Daoy (cell line): ENCODE measurements at places on chromosomes 6 and 20. TPM values are rescaled to one million over a fixed set of nuclear protein-coding genes. Genes with fewer than 3 reads are reported as not detected.

GRCh38 chr20:59813948-59814839 is 119.2 kb downstream of the SYCP2 start:
- DNase-seq: no peak

- DNase-seq: peak; percentile 79
These were observed 9.3 kb upstream of the TXNDC5 start for GRCh38 chr6:7919871-7920270.

DNA sequence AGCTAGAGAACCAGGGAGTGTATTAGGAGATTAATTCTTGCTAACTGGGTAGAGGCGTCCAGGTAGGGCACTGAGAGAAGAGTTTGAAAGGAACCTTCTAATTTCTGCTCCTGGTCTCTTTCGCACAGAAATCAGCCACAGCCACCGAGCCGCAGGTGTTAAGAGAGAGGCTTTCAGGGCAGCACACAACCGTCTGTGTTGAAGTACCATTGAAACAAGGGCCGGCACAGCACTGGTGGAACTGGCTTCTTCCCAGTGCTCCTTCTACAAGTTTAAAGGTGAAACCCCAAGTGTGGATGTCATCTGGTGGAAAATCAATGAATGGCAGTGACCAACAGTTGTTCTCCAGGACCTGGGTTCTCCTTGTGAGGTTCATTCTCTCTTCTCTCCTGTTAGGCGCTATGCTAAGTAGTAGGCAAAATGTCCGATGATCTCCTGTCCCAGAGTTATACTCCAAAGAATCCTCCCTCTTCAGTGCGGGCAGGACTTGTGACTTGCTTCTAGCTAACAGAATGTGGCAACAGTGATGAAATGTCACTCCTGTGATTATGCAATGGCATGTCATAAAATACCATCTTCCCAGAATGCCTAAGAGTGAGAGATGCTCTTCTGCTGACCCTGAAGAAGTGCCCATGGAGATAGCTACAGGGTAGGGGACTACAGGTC is 15.0 kb upstream of the RIN2 start:
- no peak for DNase-seq

- no peak for DNase-seq
These were observed 1.6 kb upstream of the KCNK15 start for GRCh38 chr20:44743916-44744655.

- DNase-seq: peak; percentile 78
These were observed 35.2 kb downstream of the PPP1R14C start for GRCh38 chr6:150177952-150178520.

DNA sequence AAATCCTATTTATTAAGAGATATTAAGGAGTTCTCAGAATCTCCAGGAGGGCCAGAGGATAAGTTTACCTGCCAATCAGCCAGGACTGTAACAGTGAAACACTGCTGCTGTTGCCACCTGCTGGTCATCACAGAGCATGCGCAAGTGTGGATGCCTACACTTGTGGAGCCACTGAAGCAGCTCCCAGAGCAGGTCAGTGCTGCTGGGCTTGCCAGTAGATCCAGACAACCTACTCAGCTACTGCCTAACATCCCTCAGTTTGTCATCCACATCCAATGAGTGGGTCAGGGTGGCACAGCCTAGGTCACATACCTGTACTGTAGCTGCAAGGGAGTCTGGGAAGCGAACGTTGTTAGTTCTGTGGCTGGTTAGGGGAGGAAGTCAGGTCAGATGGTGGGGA is 18.3 kb upstream of the NHSL1 start:
- peak; percentile 34 for DNase-seq

DNA sequence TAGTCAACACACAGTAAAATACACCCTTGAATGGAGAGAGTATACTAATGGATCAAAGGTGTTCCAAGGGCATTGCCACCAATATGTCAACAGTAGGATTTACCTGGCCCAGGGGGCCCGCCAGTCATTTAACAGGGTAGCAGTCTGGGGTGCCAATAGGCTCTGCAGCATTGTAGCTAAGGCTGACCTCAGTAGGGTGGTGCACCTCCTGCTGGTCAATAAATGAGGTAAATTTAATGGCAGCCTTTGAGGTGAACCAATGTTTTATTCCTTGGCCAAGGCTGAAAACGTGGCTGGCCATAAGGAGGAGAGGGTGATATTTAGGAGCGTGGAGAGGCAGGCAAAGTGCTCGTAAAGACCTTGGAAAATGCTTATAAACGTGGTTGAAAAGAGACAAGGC is 147.2 kb downstream of the RPS12 start:
- peak; percentile 27 for DNase-seq

- no peak for DNase-seq
These were observed 1026.6 kb downstream of the EYS start for GRCh38 chr6:64680446-64680845.

DNA sequence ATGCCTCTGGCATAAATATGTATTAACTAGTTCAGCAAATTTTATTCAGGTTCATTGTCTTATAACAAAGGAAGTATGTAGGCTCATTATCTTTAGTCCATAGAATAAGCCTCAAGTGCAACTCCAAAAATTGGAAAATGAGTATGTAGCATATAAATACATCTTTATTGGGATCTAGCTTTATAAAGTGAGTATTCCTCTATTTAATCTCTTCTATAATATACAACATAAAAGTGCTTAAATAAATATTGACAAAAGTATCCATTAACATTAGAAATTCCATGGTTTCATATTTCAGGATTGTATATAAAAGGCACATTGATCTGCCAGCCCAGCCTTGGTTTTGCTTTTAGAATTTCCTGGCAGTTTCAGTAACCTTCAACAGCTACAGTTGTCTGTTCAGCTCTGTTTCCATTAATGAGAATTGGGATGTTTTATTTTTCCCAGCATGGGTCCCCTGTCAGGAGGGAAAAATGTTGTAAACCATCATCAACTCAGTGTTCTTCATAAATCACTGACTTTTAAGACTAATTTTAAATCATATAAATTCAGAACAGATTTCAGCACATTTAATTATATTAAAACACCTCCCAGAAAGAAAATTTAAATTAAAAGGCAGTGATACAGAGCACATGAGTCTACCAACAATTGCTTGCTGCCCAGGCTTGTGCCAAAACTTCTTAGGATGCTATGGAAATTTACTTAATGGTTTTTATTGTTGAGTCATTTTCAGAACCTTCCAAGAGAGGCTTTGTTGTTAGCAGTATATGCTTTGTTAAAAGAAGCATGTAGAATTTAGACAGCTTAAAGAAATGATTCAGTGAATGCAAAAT is 119.7 kb downstream of the ADGRG6 start:
- DNase-seq: no peak

GRCh38 chr6:52141596-52141995 is 44.6 kb upstream of the IL17A start:
- DNase-seq: no peak

NOTCH4 gene
- total RNA-seq: 2.3 and 3.2 TPM in 2 replicates

ATG5 gene
- total RNA-seq: 49.6 and 72.6 TPM in 2 replicates

NCR2 gene
- not detected in 2 replicates for total RNA-seq

ARMH2 gene
- not detected in 2 replicates for total RNA-seq
